ENCODE measurements at places on chromosomes 6 and 20.

GRCh38 chr20:2978519-2978918 is 64.9 kb upstream of the GNRH2 start:
- no peak for DNase-seq

GRCh38 chr20:49809803-49810359 is 2.7 kb upstream of the SLC9A8 start:
- no peak for DNase-seq

DNA sequence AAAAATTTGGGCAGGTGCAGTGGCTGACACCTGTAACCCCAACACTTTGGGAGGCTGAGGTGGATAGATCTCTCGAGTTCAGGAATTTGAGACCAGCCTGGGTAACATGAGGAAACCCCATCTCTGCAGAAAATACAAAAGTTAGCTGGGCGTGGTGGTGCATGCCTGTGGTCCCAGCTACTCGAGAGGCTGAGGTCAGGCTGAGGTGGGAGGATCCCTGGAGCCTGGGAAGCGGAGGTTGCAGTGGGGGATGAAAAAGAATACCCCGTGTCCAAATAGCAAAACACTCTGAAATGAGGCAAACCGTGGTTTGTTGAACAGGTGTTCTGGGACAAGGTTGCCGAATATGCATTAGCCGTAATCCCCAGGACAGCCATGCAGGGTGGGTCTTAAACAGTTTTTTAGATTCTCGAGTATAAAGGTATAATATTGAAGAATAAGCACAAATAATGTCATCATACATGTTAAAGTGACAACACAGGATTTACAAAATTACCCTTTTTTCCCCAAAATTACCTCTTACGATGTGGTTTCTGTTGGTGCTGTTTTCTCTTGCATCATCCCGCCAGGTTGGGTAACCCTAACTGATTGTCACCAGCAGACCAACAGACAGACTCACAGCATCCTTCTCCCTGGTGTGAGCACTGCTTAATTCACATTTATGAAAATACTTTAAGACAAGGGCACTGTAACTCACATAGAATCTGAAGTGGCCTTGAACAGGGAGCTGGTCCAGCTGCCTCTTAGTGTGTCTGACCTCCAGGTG is 9.1 kb downstream of the DNAJC5 start:
- DNase-seq, result no peak

DNA sequence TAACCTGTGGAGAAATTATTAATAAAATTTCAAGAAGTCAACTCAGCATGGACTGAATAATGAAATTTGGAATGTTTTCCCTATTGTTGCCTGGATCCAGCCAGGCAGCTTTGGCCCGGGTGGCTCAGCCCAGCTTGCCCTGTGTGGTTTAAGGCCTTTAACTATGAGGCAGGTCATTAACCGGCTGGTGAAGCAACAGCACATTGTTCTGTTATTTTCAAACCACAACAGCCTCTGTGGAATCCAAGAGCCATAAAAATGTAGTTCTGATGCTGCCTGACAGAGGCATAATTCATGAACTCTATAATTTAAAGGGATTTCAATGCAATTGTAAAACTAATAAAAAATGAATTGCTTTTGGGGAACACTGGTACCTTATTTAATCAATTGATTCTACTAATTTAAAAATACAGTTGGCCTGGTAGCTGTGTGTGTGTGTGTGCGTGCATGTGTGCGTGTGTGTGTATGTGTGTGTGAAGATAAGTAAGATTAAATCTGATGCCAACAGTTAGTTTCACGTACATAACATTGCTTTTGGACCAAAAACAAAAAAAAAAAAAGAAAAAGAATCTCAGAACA is 117.7 kb downstream of the RPS12 start:
- no peak for DNase-seq

DNA sequence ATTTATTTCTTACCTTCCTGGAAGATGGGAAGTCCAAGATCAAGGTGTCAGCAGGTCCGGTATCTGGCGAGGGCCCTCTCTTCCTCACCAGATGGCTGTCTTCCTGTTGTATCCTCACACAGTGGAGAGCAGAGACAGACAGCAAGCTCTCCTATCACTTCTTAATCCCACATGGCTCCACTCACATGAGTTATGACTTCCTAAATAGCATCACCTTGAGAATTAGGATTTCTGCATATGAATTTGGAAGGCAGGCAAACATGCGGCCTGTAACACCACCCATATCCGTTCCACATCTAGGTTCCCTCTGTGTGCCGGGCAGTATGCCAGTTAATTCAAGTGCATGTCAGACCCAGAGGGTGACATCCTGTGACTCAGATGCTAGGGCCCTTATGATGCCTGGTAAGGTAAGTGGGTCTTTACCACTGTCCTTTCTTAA is 2.1 kb downstream of the RAET1E start:
- no peak for DNase-seq

DNA sequence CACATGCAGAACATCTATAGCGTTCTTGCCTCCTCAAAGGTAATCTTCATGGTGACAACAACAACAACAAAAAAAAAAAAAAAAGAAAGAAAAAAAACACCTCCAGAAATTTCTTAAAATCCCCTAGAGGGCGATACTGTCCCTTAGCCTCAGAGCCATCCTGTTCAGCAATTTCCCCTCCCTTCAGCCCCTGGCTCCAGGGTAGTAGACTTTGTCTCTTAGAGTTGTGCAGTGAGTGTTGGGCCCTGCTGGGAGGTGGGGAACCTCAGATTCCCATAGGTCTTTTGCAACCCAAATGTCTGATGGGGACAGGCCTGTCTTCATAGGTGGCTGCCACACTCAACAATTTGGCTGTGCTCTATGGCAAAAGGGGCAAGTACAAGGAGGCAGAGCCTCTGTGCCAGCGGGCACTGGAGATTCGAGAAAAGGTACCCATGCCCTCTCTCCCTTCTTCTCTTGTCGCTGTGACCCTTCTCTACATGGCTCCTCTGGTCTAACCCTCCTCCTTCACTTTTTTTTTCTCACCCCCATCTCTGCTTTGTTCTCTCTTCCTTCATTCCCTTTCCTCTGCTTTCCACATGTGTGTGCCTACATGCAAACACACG is 6.0 kb upstream of the PTK7 start:
- DNase-seq, result no peak
